ENCODE measurements at places on chromosomes 1 and 21.

DNA sequence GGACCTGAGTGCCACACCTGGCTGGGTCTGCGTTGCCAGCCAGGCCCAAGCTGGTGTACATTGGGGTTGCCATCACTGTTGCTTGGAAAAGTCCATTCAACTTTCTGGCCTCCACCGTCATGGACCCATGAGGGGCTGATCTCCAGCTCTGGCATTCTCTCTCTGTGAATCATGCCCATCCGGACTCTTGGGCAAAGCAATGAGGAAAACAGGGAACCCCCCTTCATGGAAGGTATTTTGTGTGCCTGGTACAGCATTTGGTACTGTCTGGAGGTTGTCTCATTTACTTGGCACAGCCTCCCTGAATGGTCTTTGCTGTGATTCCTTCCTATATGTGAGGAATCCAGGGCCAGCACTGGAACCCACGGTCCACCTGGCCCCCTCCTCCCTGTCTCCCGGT lies 99.4 kb downstream of the FOXD2 start:
- DNase-seq: no peak

DNA sequence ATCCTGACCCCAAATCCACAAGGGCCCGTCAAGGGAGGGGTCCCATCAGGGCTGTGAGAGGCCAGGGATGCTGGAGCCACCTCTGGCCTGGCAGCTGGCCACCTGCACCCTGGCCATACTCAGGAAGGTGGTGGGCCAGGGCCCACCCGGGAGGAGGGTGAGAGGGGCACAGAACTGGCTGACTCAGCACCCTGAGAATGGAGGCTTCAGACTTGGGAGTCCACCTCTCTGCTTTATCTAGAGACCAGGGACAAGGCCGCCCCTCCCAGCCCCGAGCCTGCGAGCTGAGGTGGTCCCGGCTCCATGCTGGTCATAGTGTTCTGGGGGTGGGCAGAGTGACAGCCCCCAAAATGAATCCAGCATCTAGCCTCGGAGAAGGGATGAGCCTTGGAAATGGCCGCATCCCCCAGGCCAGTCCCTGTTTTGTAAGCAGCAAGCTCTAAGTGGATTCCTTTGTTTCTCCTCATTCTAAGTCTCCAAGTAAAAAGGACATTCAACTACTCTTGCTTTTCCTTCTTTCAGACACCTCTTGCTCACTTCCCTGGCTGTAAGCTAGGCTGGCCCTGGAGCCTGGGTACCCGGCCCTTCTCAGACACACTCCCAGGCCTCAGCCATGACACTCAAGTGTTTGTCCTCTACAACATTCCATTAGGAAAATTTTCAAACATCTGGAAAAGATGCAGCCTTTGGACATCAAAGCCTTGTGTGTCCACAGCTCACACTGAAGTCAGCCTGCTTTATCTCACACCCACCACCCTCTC lies 12.3 kb downstream of the WNT3A start:
- no peak for DNase-seq

DNA sequence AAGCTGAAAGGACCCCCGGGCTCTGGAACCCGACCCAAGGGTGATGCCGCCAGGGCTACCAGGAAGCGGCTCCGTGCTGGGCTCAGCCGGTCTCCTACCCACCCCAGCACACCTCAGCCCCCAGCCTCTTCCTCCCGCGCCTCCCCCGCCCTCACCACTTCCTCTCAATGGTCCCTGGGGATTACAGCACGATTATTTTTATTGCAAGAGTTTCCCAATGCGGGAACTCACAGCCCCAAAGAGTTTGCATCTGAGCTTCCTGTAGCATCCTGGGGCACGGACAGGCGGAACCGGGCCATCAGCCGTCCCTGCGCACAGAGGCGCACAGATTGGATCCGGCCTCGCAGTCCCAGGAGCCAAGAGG lies 8.7 kb upstream of the SLX9 start:
- no peak for DNase-seq

- DNase-seq: no peak
Observed at GRCh38 chr1:219206350-219206749, 32.7 kb downstream of the LYPLAL1 start.

DNA sequence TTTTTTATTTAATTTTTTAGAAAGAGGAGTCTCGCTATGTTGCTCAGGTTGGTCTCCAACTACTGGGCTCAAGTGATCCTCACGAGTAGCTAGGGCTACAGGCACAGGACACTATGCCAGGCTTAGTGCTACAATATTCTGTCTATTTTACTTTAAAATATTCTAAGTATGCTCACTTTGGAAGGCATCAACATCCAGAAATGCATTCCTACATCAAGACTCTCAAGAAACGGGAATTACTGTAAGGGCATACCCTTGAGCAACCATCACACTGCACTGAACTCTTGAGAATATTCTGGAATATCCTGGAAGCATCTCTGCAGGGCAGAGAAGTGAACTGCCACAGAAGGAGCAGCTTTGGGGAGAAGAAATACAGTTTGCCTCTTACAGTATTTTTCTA lies 565 bp upstream of the DMRTB1 start:
- DNase-seq: no peak

DNA sequence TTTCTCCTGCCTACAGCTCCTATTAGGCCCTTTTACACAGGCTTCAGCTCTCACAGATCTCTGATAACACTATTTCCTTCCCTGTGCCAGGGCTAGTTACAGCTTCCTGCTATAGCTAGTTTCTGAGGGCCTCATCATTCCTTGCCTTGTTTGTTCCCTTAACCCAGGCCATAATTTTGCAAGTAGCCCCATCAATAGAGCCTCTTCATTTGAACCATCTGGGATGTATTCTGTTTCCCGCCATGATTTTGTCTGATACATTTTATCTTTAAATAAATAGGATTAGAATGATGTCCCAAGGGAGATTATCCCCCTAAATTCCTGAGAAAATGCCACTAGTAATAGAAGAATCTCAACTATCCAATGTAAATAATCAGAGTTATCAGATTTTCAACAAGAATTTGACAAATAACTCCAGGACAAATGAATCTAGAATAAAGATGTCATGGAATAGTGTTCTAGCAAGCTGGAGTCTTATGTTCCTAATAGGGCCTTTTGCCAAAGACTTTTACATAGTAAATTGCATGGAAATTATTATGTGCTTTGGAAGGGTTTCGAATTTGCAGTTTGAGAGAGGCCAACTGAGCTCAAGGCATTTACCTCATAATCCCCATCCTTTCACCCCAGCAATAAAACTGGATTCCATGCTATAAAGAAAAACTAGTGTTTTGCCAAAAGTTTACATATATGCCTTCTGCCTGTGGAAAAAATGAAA lies 16.1 kb downstream of the IFT25 start:
- DNase-seq: no peak

GRCh38 chr1:164560121-164560541 lies 1.1 kb downstream of the PBX1 start:
- DNase-seq: no peak

- DNase-seq: no peak
Observed at GRCh38 chr1:232944347-232944746, 6.1 kb upstream of the NTPCR start.

All from C1 segment of cervical spinal cord (tissue), 14 donors.